ENCODE measurements at places on chromosomes 6 and 20.

DNA sequence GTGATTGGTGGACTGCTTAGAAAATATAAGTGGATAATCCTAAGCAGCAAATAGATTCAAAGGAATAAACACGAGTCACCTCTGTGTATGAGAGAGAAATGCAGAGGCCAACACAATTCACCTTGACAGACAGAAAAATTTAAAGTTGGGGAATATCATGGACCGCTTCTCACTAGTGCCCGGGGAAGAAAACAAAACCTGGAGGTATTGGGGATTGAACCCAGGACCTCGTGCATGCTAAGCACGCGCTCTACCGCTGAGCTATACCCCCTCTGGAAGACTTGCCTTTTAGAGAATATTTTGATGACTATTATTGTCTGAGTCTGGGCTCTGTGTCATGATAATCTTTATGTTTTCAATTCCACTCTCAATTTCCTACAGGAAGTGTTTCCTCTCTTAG lies 111.9 kb downstream of the TRIM27 start:
- no peak for DNase-seq

DNA sequence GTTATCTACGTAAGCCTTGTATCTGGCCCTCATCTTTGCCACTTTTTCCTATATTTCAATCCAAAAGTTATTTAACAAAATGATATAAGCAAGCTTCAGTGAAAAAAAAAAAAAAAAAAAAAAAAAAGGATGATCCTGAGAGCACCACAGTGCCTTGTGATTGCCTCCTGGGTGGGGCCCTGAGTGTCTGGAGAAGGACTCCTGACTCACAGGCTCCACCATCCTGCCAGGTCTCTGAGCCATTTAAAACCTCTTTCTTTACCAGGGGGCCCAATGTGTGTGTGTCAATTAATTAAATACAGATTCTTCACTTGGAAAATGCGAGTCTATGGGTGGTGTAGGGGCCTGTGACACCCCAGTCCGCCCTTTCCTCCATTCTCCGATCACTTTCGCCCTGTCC lies 105.2 kb downstream of the SMOC2 start:
- DNase-seq: no peak

DNA sequence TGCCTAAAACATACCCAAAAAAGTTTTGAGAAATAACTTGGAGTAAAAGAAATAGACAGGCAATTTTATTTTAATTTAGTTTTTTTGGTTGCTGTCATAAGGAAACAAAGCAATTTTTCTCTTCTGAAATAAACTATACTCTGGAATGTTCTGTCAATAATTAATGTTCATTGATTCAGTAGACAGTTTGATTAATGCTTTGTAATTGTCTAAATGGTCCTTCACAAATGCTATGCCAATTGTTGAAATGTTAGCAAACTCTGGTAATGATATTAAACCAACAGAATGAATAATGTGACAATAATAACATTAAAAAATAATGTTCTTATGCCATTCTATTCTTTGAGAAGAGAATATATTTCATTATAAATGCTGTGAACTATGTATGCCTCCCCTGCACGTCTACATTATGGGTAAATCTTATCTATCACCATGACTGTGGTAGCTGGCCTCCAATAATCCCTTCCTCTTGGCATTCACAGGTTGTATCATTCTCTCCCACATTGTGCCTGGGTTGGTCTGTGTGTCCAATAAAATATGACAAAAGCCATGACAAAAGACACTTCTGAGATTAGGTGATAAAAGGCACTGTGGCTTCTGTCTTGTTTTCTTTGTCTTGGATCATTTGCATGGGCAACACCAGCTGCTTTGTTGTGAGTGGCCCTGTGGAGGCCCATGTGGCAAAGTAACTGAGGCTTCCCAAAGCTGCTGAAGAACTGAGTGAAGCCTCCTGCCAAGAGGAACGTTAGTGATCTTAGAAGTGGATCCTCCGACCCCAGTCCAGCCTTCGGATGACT lies 25.1 kb downstream of the IL20RA start:
- no peak for DNase-seq

- no peak for DNase-seq
Measured at GRCh38 chr6:40623932-40624331, 36.8 kb upstream of the LRFN2 start.

DNA sequence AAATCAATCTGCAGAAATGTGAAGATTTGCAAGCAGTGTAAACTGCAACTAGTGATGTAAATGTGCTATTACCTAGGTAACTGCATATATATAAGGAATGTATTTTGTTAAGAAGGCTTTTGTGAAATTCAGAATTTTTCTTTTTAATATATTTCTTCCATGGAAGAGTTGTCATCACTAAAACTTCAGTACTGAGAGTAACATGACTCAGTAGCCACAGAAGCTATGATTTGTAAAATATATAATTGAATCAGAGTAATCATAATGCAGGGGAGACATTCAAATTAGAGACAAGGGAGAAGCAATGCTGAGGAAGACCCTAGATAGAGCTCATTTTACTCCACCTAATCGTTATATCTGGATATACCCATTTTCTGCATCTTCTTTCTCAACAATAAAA lies 141.7 kb downstream of the ADGRG6 start:
- no peak for DNase-seq

GRCh38 chr6:96923400-96923799 lies 1.1 kb upstream of the KLHL32 start:
- DNase-seq: no peak

DNA sequence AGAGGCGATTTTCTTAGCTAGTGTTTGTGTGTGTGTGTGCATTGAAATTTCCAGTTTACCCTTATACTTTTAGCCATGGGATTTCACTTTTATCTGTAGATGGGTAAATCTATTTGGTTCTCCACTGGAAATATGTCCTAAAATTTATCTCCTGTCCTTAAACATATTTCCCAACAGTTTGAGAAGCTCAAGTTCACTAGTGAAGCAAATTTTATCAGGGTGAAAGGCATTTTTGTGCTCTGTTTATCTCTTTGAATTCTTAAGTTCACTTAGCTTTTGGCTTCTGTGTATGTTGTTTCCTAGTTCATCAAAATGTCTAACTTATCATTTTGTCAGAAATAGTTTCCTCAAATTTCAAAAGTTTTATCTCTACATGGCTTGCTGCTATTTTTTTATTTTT lies 561.6 kb downstream of the PHF3 start:
- DNase-seq: no peak

GRCh38 chr20:36344517-36345132 lies 38.5 kb downstream of the DLGAP4 start:
- DNase-seq: no peak

GRCh38 chr20:13382786-13383185 lies 161.7 kb downstream of the ISM1 start:
- no peak for DNase-seq

DNA sequence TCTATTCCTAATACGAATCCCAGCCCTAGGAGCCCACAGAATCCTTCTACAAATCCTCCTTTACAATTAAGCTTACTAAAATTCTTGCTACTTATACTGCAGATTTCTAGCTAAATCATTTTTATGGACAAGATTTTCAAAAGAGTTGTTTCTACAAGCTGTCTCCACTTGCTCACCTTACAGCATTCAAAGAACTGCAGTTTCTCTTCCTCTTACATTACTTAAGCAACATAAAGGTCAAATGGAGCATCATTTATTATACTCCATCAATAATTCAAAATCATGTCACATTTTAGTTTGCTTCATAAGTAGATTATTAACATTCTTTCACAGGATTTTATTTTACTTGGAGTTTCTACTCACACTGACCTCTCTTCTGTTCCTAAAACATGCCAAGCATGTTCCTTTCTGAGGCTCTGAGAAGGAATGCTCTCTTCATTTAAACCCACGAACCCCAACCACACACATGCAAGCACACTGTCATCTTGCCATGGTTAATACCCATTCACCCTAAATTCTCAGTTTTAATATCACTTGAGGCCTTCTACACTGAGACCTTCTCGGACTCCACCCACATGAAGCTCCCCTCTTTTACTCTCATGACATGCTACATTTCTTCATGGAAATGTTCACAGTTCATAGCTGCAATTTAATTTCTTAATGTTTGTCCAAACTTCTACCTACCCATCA lies 388.2 kb downstream of the TBC1D32 start:
- no peak for DNase-seq

- no peak for DNase-seq
Measured at GRCh38 chr6:110319381-110319780, 38.8 kb downstream of the METTL24 start.

- DNase-seq: no peak
Measured at GRCh38 chr6:4522453-4522852, 253.8 kb upstream of the CDYL start.

DNA sequence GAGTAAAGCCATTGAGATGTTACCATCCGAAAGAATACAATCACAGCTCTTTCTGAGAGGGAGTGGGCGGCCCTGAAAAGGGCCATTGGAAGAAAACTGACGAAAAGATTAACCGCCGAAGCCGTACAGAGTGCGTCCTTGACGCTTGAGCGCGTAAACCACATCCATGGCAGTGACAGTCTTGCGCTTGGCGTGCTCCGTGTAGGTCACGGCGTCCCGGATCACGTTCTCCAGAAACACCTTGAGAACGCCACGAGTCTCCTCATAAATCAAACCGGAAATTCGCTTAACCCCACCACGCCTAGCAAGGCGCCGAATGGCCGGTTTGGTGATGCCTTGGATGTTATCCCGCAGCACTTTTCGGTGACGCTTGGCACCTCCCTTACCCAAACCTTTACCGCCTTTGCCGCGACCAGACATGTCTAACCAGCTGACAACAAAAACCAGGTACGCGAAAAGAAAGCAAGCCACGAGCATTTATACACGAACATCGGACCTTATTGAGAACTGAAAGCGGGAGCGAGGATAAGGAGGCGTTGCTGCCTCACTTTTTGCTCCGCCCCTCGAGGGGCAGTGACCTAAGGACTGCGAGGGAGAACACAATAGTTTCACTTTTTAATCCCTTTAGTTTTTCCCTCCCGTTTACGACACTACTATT lies 60.3 kb upstream of the HFE start:
- DNase-seq: peak; percentile 93

DNA sequence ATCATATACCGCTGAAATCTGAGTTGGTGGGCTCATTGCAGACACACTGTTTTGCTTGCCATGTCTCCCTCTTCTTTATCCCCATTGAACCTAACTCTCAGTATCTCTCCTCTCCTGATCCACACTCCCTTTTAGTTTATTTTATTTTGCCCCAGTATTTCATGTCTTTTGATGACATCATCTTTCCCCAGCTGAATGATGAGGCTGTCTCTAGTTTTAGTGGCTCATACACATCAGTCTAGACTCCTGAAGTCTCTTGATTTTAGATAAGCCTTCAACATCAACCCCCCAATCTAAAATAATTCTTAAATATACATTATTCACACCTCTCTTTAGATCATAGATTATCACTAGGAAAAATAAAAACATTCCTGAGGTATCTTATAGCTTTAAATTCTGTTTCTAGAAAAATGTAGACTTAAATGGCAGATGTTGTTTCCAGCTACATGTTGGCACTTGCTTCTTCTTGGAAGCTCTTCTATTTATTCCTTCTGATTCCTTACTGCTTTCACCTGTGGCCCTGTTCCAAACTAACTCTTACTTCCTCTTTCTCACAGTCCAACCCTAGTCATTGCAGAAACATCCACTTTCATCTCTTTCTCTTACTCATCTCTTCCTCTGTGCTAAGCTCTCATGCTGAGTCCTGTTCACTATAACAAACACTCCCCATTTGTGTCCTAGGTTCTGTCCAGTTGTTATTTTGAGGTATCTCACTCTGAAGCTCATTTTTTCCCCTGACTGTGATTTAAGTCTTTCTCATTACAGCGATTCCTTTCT lies 191.9 kb upstream of the SLC35B3 start:
- no peak for DNase-seq
